Stimulated activated CD8-positive, alpha-beta memory T cell treated with anti-CD3 and anti-CD28 coated beads, Interleukin-7, amount 100 ng/mL, for 1 hour (primary cell): ENCODE measurements at places on chromosomes 3 and 15.

DNA sequence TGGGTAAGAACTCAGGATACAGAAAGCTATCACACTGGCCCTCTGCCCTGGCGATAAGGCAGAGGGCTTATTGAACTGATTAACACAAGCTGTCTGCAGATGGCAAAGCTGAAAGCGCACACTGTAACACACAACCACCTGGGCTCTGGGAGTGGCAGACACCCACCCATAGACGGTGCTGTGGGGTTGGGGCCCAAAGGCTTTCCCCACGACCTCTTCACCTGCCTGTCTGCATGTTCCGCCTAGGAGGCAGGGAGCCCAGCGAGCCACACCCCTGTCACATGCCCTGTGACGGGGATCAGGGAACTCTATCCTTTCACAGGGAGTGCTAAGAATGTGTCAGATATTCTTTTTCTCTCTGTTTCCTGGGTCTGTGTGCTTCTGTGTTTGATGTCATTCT lies 12.1 kb upstream of the TFG start:
- DNase-seq: no peak

DNA sequence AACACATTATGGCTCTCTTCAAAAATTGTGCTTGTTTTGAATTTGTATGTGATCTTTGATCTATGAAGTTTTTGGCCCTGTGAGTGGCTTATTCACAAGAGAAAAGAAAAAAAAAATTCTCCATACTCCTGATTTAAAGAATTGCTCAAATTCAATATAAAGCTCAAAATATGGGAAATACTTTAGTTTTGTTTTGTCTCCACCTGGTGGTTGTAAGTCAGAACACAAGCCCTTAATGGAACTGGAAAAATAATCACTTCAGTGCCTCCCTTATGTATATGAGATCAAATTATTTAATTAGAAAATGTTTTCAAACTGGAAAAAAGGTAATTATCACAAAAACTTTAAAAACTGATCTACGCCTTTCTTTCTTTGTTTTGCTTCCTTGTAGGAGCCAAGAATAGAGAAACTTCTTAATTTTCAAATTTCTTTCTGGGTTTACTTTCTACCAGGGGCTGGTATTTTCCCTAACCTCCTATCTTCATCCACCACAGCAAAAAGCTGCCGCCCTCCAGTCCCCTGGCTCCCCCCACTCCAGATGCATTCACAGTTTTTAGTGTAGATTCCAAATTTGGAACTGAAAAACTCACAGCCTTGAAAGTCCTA lies 50.6 kb downstream of the SERP1 start:
- DNase-seq: no peak

DNA sequence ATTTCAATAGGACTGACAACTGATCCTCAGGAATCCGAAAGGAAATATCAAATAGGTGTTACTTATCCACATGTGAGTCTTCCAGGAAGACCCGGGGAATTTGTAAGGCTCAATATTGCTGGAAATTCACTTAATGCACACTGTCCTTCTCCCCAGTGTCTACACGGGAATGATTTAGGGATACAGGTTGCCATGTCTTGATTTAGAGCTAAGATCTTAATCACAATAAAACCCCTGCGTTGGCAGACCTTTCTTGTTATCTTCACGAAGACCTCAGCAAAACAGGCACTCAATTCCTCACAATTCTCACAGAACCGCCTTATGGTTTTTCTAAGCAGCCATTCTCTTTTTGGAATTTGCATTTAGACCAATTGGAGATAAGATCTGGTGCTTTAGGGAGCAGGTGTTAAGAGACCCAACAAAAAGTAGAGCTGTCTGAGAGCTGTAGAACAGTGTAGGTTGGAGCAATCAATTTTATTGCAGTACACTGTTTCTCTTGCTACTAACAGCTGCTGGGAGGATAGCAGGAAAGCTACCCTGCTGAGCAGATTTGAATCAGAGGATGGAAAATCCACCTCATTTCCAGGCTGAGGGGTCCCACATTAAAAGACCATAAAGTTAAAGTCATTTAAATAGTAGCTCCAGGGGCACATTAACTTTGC lies 925.7 kb downstream of the EPHA3 start:
- no peak for DNase-seq

- DNase-seq: no peak
Measured at GRCh38 chr3:178304758-178305467, 231.3 kb upstream of the KCNMB2 start.

- DNase-seq: no peak
Measured at GRCh38 chr15:73982222-73982962, 9.7 kb downstream of the STOML1 start.

GRCh38 chr15:33411596-33412540 lies 101.1 kb downstream of the RYR3 start:
- no peak for DNase-seq

- DNase-seq: no peak
Measured at GRCh38 chr3:184757022-184757651, 45.3 kb upstream of the MAGEF1 start.

DNA sequence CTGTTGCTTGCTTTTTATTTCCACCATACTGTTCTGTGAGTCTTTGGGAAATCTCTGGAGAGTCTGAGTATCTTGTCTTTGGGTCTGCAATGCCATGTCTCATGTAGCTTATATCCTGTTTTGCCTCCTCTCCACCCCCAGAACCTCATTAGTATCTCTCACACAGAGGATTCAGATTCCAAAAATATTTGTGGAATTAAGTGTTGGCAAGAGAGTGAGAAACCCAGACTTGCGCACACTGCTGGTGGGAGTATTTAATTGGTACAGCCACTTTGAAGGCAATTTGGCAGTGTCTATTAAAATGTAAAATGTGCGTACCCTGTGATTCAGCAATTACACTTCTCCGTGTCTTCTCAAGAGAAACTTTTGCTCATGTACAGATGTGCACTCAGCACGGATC lies 68.6 kb downstream of the ZNF621 start:
- DNase-seq: no peak

- no peak for DNase-seq
Measured at GRCh38 chr3:119939077-119939476, 155.2 kb downstream of the GSK3B start.

DNA sequence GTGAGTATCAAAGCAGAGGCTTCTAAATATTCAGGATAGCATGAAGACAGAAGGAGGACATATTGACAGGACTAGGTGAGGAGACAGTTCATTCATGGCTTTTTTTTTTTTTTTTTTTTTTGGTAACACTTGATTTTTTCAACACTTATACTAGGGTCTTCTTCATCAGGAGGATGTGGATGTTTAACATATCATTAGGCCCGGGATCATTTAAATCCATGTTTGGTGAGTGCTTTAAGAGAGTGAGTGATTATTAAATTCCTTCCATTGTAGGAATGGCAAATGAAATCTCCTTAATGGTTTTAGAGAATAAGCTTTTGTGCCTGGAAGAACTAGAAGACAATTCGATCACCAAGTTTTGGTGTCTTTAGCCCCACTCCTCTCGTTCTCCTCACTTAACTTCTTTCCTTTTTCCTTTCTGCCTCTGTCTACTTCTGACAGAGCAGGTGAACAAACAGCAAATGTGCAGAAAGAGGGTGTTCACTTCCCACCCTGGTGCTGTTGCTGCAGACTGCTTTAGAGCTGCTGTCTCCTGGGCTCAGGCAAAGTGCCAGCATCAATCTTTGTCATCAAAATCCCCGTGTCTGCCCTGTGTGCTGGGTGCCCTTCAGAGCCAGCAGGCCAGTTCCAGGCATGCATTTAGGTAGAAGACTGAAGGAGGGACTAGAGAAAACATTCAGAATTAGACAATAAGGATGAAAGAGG lies 35.6 kb upstream of the RAB11A start:
- no peak for DNase-seq

- no peak for DNase-seq
Measured at GRCh38 chr15:80434926-80435720, 30.9 kb downstream of the ARNT2 start.

DNA sequence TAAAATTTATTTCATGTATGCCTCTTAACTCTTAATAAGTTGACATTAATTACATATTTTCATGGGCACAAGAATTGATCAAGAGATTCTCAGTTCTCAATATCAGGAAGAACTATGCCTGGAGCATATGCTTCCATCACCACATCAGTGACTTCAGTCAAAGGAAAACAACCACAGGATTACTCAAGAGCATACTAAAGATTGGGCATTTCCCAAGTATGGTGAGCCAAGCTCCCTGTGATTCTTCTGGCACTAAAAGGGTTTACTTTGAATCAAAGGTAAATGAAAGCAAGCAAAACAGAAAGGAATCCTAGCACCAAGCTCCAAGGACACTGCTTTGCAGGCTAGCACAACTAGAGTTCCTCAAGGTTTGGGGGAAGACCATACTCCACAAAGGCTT lies 44.6 kb downstream of the FMN1 start:
- DNase-seq: no peak

- DNase-seq: no peak
Measured at GRCh38 chr3:79490165-79491028, 277.4 kb downstream of the ROBO1 start.

GRCh38 chr15:95850837-95851236 lies 479.7 kb upstream of the NR2F2 start:
- DNase-seq: no peak

GRCh38 chr3:155233213-155233612 lies 60.3 kb downstream of the STRIT1 start:
- DNase-seq: no peak

DNA sequence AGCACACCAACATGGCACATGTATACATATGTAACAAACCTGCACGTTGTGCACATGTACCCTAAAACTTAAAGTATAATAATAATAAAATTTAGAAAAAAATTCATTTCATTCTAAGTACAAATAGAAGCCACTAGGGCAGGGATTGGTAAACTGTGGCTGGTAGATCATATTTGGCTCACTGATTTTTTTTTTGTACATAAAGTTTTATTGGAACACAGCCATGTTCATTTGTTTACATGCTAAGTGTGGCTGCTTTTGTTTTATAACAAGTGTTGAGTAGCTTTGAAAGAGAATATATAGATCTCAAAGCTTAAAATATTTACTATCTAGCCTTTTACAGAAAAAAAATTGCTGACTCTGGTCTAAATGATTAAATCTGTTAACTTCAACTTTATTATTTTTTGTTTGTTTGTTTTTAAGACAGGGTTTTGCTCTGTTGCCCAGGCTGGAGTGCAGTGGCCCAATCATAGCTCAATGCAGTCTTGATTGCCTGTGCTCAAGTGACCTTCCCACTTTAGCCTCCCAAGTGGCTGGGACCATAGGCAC lies 32.8 kb downstream of the SLC30A4 start:
- no peak for DNase-seq

- DNase-seq: no peak
Measured at GRCh38 chr3:30643763-30644462, 37.5 kb downstream of the TGFBR2 start.

GRCh38 chr3:99758502-99759177 lies 59.0 kb upstream of the CMSS1 start:
- no peak for DNase-seq

DNA sequence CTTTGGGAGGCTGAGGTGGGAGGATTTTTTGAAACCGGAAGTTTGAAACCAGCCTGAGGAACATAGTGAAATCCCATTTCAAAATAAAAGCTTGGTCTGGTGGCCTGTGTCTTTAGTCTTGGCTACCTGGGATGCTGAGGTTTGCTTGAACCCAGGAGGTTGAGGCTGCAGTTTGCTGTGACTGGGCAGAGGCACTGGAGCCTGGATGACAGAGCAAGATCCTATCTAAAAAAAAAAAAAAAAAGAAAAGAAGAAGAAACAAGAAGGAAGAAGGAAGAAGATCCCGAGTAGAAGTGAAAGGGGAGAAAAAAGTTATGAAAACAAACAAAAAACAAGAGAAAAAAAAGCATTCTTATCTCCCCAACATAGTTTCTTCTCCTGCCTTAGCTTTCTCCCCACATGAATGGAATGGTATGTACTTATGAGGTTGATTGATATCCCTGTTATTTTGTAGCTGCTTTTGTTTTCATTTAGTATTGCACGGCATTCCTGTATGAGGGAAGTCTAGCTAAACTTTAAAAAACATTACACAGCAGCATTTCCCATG lies 42.4 kb downstream of the TMEM40 start:
- no peak for DNase-seq

DNA sequence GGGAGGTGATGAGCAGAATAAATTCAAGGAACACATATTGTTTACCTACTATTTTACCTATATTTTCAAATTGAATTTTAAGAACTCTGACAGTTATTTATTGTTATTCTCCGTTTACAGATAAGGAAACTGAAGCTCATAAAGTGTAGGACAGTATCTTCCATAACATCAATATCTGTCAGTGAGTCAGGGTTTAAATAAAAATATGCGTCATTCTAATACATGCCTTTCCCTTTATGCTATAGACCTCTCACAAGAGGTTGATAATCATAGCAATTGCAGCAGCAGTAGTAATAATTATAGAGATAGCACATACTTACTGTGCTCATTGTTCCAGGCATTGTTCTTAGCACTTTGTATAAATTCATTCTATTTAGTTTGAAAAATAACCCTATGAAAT lies 101.1 kb downstream of the EPHA6 start:
- DNase-seq: no peak

DNA sequence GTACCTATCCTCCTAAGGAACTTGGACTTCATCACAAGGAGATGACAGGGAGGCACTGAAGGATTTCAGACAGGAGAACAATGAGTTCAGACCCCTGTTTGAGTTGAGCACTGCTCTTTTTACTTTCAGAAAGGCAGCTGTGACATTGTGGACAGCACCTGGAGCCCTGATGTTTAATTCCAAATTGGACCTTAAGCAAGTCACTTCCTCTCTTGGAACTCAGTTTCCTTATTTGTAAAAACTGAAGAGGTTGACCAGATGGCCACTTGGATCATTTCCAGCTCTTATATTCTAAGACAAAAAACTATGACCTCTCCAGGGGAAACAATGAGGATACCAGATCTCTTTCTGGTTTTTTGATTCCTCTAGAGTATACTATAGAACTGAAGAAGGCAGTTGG lies 34.1 kb upstream of the SMAD3 start:
- DNase-seq: no peak

- no peak for DNase-seq
Measured at GRCh38 chr15:90955624-90956273, 1.1 kb downstream of the RCCD1 start.

DNA sequence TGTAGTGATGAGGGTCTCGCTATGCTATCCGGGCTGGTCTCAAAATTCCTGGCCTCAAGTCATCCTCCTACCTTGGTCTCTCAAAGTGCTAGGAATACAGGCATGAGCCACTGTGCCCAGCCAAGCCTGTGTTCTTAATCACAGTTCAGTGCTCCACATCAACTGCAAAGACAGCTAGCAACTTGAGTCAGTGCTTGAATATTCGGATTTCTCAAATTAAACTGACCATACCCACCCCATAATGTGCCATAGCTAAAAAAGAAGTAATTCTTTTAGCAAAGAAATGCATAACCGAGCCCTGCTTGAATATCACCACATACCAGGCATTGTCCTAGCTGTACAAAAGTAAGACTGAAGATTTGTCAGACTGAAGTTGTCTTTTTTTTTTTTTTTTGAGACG lies 89.2 kb downstream of the BTD start:
- DNase-seq: no peak

GRCh38 chr3:40739971-40740370 lies 215.2 kb downstream of the ZNF621 start:
- DNase-seq: no peak

GRCh38 chr3:62007036-62007435 lies 366.3 kb downstream of the FEZF2 start:
- DNase-seq: no peak

GRCh38 chr3:100471444-100471843 lies 21.0 kb upstream of the TMEM45A start:
- DNase-seq: no peak
